Nephron progenitor cell (in vitro differentiated cells): ENCODE measurements at places on chromosomes 6 and 20.
A peak's percentile ranks its signal among the peaks of the same experiment; 100 is the strongest.

DNA sequence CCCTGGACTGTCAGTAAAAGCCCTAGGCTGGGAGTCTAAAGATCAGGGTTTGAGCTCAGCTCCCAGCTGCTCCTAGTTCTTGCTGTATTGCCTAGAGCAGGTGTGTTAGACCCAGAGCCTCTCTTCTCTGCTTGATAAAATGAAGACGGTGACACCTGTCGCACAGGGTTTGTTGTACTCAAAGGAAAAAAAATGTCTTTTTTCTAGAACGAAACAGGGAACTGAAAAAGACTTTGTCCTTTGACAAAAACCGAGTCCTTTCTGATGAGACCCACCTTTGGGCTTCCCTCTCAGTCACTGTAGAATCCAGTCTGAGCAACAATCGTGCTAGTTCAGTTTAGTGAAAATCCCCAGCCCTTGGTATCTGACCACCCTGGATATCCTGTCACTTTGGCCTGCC, 102.1 kb upstream of the LAMP5 start:
- no peaks in the 10 kb centered on the region for H3K4me1 ChIP-seq
- DNase-seq, result no peak
- no peak overlapping the region for H3K27ac ChIP-seq
- H3K36me3 ChIP-seq, result peaks cover 49% of the 10 kb centered on the region
- no peak overlapping the region for H3K4me3 ChIP-seq

- H3K27ac ChIP-seq, result no peak overlapping the region
- H3K4me3 ChIP-seq, result no peak overlapping the region
- no peak for DNase-seq
- peaks cover 4% of the 10 kb centered on the region for H3K27me3 ChIP-seq
Measured at GRCh38 chr6:14763139-14763538, 482.7 kb upstream of the JARID2 start.

DNA sequence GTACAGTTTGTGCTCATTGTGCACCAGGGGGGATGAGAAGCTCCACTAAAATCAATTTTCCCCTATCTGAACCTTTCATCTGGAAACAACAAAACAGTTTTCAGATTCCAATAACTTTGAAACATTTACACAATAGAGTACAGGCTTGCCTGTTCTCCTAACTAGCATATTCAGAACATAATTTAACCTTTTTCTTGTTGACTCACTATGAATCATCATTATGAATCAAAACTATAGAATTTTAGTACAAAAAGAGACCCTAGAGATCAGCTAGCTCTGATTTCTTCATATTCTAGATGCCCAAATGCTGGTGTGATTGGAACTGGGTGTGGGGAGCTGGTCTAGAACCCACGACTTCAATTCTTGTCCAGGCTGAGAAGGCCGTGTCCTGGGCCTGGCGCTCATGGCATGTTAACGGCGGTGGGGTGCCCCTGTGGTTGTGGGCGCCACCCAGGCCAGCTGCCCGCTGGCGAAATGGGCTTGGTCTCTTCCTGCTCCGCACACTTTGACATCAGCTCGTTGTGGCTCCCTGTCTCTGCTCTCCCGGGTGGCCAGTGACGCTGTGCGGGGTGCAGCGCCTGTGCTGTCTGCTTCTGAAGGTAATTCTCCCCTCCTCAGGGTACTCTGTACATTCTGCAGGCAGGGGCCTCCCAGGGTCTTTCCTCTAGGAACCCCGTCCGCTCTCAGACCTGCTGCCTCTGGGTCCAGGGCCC, 29.9 kb upstream of the AGPAT4 start:
- DNase-seq, result no peak
- no peak overlapping the region for H3K27ac ChIP-seq
- no peaks in the 10 kb centered on the region for H3K4me1 ChIP-seq
- no peaks in the 10 kb centered on the region for H3K36me3 ChIP-seq
- H3K4me3 ChIP-seq, result no peak overlapping the region
- peaks cover 4% of the 10 kb centered on the region for H3K27me3 ChIP-seq

GRCh38 chr20:47888351-47888750, 103.1 kb upstream of the SULF2 start:
- no peak overlapping the region for H3K4me3 ChIP-seq
- H3K4me1 ChIP-seq, result peaks cover 36% of the 10 kb centered on the region
- H3K36me3 ChIP-seq, result no peaks in the 10 kb centered on the region
- DNase-seq, result no peak
- H3K27me3 ChIP-seq, result peaks cover 19% of the 10 kb centered on the region
- H3K27ac ChIP-seq, result no peak overlapping the region

- no peak overlapping the region for H3K27ac ChIP-seq
- no peaks in the 10 kb centered on the region for H3K4me1 ChIP-seq
- no peak overlapping the region for H3K4me3 ChIP-seq
- H3K36me3 ChIP-seq, result no peaks in the 10 kb centered on the region
Measured at GRCh38 chr6:47352966-47353365, 43.3 kb upstream of the TNFRSF21 start.

DNA sequence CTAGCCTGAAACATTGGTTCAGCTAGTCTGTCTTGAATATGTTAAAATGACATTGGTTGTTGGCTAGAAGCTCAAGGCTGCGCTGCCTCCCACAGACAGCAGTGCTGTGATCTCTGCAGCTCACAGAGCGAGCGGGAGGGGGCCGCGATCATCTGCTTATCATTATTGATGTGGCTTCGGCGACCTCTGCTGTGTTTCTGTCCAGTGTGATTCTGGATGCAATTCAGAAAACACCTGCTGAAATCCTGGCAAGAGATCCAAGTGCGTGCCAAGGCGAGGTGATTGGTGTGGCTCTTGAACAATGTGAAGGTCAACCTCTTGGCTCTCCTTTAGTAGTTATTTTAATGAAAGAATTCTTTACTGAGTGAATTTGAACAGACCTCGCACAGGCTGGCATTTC, 142.3 kb upstream of the SASH1 start:
- H3K4me1 ChIP-seq, result no peaks in the 10 kb centered on the region
- no peak for DNase-seq
- H3K27me3 ChIP-seq, result peaks cover 12% of the 10 kb centered on the region
- no peak overlapping the region for H3K27ac ChIP-seq
- H3K36me3 ChIP-seq, result no peaks in the 10 kb centered on the region

GRCh38 chr20:19291024-19291817, 78.8 kb downstream of the SLC24A3 start:
- peaks cover 5% of the 10 kb centered on the region for H3K27me3 ChIP-seq
- no peak overlapping the region for H3K4me3 ChIP-seq
- peaks cover 12% of the 10 kb centered on the region for H3K4me1 ChIP-seq
- no peaks in the 10 kb centered on the region for H3K36me3 ChIP-seq
- no peak for DNase-seq
- H3K27ac ChIP-seq, result no peak overlapping the region

DNA sequence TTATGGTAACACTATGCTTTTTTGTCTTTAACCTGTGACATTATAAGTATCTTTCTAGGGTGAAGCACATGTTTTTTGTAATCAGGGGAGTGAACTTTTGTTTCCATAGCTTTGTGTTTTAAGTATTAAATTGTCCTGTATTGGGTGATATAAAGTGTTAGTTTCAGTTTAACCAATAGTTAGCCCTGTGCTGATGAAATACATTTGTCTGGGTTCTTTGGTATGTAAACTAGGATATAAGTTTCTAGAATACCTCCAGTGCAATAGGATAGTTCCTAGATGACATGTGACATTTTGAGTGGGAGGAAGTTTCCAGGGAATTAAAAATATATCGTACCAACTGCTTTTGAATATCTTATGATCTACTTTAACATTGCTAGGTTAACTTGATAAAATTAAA, 611.0 kb upstream of the MARCKS start:
- no peak overlapping the region for H3K4me3 ChIP-seq
- no peak for DNase-seq
- no peak overlapping the region for H3K27ac ChIP-seq

DNA sequence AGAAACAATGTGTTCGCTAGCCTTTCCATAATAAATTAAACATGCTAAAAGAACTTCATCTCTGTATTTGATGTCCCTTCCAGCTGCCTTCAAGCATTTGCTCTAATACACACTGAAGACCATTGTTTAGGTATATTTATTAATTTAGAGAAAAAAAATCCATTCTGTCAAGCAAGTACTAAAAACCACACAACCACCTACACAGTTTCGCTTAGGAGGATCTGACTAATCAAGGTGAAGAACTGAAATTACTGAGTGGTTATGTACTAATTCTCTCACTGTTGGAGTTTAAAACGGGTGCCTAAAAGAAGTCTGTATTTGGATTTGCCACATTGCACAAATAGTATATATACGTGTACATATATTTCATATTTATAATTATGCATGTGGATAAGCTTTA, 58.9 kb downstream of the GMDS start:
- peaks cover 5% of the 10 kb centered on the region for H3K27me3 ChIP-seq
- no peak for DNase-seq

- peaks cover 21% of the 10 kb centered on the region for H3K4me1 ChIP-seq
- no peak overlapping the region for H3K4me3 ChIP-seq
- H3K27ac ChIP-seq, result no peak overlapping the region
- DNase-seq, result no peak
- no peaks in the 10 kb centered on the region for H3K27me3 ChIP-seq
- H3K36me3 ChIP-seq, result peaks cover 75% of the 10 kb centered on the region
Measured at GRCh38 chr6:53306819-53307347, 41.9 kb downstream of the ELOVL5 start.

DNA sequence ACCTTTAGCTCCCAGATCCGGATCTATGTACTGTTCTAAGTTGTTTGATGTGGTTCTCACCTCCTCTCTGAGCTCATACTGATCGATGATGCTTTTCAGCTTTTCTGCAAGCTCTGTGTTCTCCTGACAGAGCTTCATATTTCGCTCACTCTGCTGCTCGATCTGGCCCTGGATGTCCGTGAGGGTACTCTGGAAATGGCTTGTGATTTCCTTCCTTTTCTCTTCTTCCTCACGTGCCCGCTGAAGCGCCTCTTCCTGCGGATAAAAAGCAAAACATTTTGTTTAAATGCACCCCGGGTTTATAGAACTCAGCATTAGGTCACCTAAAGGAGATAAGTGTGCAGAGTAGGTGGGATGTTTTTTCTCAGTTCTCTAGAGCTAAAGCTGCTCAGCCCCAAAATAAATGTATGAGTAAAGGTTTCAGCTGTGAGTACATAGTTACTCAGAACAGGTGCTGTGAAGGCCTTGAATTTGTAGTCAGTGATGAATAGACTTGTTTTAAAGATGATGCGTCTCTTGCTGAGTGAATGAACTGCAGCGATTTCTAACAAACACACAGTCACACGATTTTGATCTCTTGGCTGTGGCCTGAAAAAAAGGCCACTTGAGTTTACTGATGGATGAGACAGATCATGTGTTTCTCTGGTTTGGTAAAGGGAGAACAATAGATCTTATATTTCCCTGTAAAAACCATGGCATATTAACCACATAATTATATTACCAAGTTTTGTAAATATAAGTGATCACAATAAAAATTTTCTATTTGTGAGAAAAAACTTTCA, 29.1 kb downstream of the TXLNB start:
- H3K27me3 ChIP-seq, result no peaks in the 10 kb centered on the region
- peaks cover 9% of the 10 kb centered on the region for H3K4me1 ChIP-seq
- H3K36me3 ChIP-seq, result no peaks in the 10 kb centered on the region
- peak overlapping the region; percentile 1 for H3K27ac ChIP-seq
- H3K4me3 ChIP-seq, result no peak overlapping the region

DNA sequence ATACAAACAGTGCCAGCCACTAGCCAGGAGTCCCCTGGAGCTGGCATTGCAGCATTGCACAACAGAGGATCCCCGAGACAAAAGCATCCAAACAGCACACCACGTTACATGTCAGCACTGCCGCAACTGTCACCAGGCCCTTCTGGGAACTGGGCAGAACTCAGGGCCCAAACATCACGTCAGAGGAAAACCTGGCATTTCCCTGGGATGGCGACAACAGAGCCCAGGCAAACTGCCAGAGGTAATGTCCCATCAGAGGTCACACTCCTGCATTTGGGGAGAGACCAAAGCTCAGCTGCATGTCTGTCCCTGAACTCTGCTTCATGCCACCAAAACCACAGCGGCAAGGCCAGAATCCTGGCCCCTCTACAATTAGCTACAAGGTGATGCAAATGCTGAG, 36.3 kb downstream of the PPP1R3G start:
- peaks cover under 1% of the 10 kb centered on the region for H3K4me1 ChIP-seq
- H3K4me3 ChIP-seq, result no peak overlapping the region
- peaks cover 10% of the 10 kb centered on the region for H3K36me3 ChIP-seq
- no peak overlapping the region for H3K27ac ChIP-seq
- no peaks in the 10 kb centered on the region for H3K27me3 ChIP-seq

DNA sequence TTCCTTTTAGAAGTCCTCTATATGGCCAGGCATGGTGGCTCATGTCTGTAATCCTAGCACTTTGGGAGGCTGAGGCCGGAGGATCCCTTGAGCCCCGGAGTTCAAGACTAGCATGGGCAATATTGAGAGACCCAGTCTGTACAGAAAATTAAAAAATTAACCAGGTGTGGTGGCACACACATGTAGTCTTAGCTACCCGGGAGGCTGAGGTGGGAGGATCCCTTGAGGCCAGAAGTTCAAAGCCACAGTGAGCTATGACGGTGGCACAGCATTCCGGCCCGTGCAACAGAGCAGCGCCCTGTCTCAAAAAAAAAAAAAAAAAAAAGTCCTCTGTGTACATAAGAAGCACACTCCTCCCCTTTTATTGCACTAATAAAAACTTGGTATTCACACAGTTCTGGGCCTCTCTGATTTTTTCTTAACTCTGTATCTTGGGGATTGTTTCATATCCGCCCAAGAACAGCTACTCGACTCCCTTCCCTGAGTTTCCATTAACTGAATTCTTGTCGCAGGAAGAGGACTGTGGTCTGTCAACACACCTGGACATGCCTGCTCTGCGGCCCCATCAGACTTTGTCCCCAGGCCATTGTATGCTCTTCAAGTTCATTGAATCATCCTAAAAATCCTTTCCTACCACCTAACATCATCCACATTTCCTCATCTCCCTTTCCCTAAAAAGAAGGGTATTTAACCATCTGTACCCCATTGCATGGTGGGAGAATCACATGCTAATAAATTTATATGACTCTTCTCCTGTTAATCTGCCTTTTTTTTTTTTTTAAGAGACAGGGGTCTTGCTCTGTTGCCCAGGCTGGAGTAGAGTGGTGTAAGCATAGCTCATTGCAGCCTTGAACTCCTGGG, 25.9 kb upstream of the PPP1R3G start:
- no peaks in the 10 kb centered on the region for H3K36me3 ChIP-seq
- DNase-seq, result no peak
- peaks cover 10% of the 10 kb centered on the region for H3K27me3 ChIP-seq
- H3K27ac ChIP-seq, result no peak overlapping the region
- peaks cover 12% of the 10 kb centered on the region for H3K4me1 ChIP-seq

GRCh38 chr20:3924304-3925112, 35.3 kb downstream of the PANK2 start:
- H3K4me3 ChIP-seq, result no peak overlapping the region
- H3K27me3 ChIP-seq, result no peaks in the 10 kb centered on the region
- H3K36me3 ChIP-seq, result peaks cover 47% of the 10 kb centered on the region
- H3K4me1 ChIP-seq, result peaks cover 33% of the 10 kb centered on the region
- H3K27ac ChIP-seq, result peak overlapping the region; percentile 88

DNA sequence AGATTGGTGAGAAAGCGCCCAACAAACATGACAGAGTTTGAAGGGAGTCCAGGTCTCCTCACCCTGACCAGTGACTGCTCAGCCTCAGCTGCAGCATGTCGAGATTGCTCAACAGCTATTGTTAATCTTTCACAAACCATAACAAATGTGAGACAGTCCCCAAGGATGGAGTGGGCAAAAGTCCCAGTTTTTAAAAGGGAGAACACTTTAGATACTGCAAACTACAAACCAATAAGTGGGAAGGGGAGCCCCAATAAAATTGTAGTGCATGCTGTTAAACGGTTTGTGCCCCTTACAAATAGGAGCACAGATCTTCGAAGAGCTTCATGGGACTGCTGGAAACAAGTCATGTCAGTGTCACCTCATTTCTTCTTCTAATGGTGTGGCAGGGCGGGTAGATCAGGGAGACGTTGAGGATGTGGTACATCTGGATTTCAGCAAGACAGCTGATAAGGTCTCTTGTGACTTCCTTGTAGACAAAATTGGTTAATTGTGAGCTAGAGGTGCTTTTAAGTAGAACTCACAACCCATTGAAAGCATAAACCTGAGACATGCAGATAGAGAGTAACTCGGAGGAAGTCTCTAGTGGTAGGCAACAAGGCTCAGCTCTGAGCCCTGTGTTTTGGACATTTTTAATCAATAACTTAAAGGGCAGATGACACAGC, 134.0 kb upstream of the ARMC2 start:
- H3K4me3 ChIP-seq, result no peak overlapping the region
- H3K27ac ChIP-seq, result no peak overlapping the region
- peaks cover 17% of the 10 kb centered on the region for H3K27me3 ChIP-seq
